B cell (primary cell): ENCODE measurements at places on chromosomes 16 and 17.
A peak's percentile ranks its signal among the peaks of the same experiment; 100 is the strongest.

DNA sequence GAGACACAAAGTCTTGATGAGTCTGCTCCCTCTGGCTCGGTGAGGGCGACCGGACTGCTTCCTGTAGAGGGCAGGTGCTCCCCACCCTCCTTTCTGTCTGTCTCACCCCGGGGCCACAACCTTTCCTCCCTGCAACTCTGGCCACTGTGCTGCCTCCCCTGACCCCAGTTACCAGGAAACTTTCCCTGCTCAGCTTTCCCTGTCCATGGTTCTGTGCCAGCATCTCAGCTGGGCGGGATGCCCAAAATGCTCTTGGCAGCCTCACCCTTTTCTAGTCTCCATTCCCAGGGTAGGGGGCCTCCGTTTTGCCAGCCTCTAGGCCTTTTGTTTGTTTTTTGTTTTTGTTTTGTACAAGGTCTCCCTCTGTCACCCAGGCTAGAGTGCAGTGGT, 1.4 kb downstream of the PLD2 start:
- no peak for DNase-seq

- peak; percentile 34 for DNase-seq
These were observed 12.2 kb downstream of the ABCC1 start for GRCh38 chr16:15961571-15962090.

DNA sequence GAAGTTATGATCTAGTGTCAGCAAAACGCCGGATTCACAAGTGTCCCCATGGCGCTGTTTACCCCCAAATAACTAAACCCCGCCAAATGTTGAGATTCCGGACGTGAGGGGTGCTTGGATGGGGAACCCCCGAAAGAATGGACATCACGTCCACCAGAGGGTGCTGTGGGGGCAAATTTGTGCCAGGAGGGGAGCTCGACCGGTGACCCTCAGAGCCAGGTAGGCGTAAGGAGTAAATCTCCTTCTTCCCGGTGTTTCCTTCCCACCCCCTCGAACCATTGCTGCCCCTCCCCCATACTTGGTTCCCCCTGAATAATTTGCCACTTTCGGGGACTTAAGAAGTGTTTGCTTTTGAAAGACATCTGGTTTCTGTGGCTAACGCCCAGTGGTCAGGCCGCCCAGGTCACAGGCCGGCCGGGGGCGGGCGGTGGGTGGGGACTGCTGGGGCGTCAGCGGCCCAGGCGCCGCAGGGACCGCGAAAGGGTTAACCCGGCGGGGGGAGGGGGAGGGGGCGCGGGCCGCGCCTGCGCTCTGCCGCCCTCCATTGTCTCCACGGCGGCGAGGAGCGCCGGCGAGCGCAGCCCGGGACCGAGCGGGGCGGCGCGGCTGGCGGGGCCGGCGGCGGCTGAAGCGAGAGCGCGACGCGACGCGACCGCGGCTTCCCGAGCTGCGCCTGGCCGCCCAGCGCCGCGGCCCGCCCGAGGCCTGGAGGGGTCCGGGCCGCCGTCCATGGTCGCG, at the start of gene ZNRF1:
TSS of gene ZNRF1 (plus strand) at position 544 of the 738 bp plus-strand sequence. CDS start 648 bp downstream, outside the sequence.
- peak; percentile 81 for DNase-seq

DNA sequence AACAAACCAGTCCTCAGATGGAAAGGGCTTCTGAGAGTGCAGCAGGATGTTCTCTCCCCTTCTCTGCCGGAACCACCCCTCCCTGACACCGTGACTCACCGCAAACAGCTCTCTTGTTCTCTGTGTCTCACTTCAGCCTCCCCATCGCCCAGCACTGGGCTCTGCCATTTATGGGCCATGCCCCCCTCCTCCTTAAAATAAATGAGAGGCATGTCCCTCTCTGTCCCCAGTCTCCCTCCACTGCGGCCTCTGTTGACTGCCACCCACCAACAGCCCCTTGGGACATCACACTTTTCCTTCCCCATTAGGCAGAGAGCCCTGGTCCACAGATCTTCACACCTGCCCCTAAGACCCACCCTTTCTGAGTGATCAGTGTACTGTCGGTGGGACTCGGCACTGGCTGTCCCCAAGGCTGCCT, 6.3 kb downstream of the CCDC102A start:
- peak; percentile 75 for DNase-seq

- DNase-seq: no peak
These were observed 40.9 kb downstream of the DHRS7C start for GRCh38 chr17:9750524-9750923.

- no peak for DNase-seq
These were observed 16.8 kb upstream of the PMP22 start for GRCh38 chr17:15281909-15282308.

- DNase-seq: no peak
These were observed 958 bp downstream of the SCNN1G start for GRCh38 chr16:23183543-23183862.

- no peak for DNase-seq
These were observed 20.1 kb upstream of the SLC46A1 start for GRCh38 chr17:28426081-28426519.
